ENCODE measurements at places on chromosomes 12 and 14.

- no peak for DNase-seq
These were observed 1337.4 kb downstream of the FSCB start for GRCh38 chr14:43169722-43170121.

DNA sequence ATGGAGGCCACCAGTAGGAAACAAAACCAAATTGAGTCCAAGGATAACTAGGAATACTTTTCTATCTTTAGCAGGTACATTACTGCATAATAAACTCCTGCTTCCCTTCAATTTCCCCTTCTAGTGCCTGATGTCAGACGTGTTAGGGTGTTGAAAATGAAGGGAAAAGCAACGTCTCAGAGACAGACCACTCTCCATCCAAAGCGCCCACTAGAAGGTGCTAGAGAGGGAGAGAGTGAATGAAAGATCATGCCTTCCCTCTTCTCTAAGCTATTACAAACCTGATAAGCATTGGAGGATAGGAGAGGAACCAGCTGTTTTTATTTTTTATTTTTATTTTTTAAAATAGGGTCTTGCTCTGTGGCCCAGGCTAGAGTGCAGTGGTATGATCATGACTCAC lies 64.1 kb downstream of the ZNF641 start:
- DNase-seq, result no peak

DNA sequence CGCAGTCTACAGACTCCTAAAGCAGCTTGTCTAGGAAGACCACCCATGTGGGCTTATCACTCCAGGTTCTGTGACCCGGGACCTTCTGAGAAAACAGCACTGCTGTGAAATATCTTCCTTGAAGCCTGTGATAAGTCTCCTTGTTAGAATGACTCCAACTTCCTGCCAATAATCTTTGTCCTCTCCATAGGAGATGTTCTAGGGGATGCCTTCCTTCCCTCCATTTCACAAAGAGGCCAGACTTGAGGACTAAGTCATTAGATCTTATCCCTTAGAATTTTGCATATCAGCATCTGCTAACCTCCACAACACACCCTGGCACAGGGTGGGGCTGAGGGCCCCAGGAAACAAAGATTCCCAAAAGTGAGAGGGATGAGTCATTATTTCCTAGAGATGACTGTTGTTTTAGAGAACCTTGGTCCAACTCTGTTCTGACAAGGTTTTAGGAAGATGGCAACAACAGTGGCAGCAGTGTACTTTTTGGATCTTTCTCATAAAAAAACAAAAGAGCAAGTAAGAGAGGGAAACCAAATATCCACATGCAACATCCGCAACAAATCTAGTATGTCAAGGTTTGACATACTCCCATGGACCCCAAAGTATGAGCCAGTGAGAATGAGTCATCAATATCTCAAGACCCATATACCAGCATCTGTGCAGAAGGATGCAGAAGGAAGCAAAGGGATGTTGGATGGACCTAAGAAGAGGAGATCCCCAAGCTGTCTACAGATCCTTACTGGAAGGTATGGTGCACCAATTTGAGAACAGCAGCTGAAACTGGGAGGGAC lies 6.0 kb downstream of the LTB4R start:
- DNase-seq, result no peak

GRCh38 chr12:59699421-59700152 lies 103.8 kb downstream of the SLC16A7 start:
- no peak for DNase-seq

GRCh38 chr14:101400830-101401229 lies 160.5 kb upstream of the DIO3 start:
- DNase-seq, result no peak

- no peak for DNase-seq
These were observed 5.7 kb downstream of the PTHLH start for GRCh38 chr12:27966870-27967269.

GRCh38 chr12:85448548-85449139 lies 168.6 kb downstream of the ALX1 start:
- no peak for DNase-seq

DNA sequence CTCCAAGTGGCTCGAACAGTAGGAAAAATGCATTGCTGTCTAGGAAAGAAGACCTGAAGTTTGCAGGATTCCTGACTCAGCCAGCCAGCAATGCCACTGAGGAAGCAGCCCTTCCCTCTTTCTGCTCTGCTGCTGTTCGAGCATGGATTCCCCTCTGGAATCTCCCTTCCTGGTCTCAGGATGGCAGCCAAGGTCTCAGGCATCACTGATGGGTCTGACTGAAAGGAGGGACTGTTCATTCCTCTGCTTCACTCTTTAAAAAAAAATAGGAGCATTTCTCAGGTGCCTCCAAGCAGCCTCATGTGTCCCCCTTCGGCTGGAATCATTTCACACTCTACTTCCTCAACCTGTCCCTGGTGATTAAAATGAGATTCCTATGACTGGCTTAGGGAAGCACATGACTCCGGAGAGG lies 62.4 kb downstream of the SLC15A4 start:
- DNase-seq, result no peak

- DNase-seq, result no peak
These were observed 25.4 kb downstream of the ATG14 start for GRCh38 chr14:55386037-55386808.

GRCh38 chr12:128387811-128388422 lies 120.9 kb downstream of the TMEM132C start:
- DNase-seq, result no peak

DNA sequence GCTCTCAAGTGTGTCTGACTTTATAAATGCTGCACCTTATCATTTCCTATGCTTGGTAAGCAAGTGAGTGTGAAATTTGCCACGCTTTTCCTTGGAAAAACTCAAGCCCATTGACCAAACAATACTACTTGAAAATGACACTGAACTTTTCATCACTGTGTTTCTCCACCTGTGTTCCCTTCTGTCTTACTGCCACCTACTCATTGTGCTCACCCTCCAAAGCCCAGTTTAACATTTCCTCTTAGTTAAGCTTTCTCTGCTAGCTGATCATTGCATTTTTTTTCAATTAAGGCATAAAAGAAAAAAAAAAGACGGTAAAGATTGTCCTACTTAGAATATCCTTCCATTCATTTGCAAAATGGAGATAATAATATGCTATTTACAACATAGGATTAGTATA lies 445.7 kb downstream of the DPF3 start:
- no peak for DNase-seq

DNA sequence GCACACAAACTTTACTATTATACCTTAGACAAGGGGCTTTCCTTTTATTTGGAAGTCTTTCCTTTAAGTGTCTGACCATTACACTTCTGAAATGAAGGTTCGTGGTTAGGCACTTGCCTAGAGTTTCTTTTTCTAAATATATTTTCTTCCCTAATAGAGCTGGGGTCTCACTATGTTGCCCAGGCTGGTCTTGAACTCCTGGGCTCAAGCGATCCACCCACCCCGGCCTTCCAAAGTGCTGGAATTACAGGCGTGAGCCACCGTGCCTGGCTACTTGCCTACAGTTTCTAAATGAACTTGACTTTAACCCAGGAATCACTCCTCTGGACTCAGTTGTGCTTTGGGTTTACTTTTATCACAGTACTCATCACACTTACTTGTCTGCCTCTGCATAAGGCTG lies 57.6 kb downstream of the PEBP1 start:
- no peak for DNase-seq

DNA sequence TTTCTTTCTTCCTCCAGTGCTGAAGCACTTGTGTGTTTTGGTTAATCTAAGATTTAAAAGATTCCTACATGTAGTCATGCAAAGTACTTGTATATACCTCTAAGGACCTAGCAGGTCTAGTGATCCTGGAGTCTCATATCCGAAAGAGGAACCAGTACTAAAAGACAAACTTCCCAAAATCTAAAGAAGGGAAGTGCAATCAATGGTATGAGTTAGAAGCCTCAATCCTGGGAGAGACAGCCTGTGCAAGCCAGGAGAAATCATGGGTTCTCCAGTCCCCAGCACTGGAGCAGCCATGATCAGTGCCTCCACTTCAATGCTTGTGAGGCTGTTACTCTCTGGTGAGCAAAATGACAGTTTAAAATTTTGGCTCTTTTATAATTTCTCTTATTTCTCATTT lies 277.4 kb downstream of the DAD1 start:
- no peak for DNase-seq

DNA sequence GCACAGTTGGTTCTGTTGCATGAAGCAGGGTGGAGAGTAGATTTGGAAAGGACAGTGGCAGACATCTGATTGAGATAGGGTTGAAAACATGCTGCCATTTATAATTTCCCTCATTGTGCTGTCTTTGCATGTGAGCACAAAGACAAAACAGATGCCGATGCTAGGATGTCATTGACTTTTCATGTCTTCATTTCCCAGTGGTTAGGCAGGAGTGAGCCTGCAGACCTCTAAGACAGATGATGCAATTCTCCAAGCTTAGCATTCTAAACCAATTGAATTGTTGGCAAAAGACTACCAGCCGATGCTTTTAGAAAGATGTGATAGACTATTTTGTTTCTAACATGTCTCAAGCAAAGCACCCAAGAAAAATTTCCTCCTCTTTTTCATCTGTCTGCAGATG lies 37.1 kb upstream of the PELI2 start:
- DNase-seq, result no peak

DNA sequence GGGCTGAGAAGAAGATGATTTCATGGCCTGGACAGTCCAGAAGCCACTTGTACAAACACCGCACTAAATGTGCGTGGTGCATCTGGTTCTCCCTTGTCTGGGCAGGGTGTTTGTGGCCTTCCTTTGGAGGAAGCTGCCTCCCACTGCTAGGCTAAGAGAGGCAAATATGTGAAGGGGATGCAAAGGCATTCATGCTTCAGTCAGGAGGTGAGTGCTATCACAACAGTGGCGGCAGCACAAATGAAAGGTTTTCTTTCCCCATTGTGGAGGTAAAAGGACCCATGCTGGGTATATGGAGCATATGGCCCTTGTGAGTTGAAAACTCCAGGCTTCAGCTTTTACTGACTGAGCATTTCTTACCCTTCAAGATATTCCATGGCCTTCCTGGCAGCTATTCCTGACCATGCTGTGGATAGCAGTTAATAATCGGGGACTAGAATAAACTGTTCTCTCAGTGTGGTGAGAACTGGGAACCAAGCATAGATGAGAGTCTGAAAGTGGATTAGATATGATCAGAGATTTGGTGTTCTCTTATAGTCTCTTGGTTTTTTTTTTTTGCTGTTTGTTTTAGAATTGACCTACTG lies 69.9 kb downstream of the MYRFL start:
- DNase-seq, result no peak

DNA sequence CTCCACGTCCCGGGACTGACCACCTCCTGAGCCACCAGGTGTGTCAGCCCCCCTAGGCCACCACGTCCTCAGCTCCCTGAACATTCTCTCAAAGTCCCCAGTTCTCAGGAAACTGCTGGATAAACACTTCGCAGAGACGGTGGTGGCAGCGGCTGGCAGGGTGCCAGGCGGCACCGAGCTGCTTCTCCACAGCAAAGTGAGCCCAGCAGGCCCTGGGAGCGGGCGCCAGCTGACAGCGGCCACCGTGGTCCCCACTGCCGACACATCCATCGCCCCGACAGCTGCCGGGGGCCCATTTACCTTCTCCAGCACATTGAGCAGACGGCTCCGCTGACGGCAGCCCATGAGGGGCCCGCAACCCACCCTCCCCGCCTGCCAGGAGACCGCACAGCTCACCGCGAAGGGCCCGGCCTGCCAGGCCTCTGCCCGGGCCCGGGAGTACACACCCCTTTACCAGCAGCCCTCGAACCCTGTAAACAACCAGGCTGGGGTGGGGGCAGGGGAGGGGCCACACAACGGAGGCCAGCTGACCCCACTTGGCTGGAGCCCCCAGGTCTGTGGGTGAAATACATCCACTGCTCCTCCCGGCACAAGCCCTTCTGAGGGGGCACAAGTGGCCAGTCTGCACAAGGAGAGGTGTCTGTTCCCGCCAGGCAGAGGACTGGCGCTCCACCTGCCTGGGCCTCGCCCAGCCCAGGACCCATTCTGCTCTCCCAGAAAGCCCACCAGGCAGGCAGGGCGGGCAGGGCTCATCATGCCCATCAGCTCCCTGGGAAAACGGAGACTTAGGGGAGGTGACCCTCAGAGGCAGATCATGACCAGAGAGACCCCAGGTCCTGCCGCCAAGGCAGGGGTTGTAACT lies 10.5 kb downstream of the AKT1 start:
- no peak for DNase-seq

GRCh38 chr14:92122761-92123160 lies 992 bp downstream of the CPSF2 start:
- DNase-seq, result no peak

GRCh38 chr12:38124247-38125012 lies 192.1 kb upstream of the ALG10B start:
- no peak for DNase-seq

DNA sequence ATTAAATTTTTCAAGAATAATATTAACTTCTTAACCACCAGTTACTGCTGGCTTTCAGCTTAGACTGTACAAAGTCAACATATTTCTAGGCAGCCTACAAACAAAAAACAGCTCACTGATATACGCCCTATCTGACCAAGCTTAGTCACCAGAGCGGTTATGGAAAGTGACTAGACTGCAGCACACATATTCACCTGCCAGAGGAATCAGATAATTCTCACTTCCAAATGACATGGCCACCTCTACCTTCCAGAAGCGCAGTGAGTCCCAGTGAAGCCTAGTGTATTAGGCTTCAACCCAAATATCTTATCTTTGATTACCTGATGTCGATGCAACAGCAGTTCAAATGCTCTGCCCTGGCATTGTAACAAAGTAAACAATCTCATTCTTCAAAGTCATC lies 8.5 kb downstream of the STXBP6 start:
- DNase-seq, result no peak

GRCh38 chr14:105388110-105388951 lies 10.0 kb upstream of the TEX22 start:
- DNase-seq, result no peak

GRCh38 chr14:20969336-20969735 lies 14.0 kb downstream of the RNASE2 start:
- no peak for DNase-seq

- DNase-seq, result no peak
These were observed 237.4 kb upstream of the PWP1 start for GRCh38 chr12:107448198-107448597.

GRCh38 chr12:103823871-103824270 lies 17.2 kb downstream of the NT5DC3 start:
- DNase-seq, result no peak
